ENCODE measurements at places on chromosomes 5 and 9.

DNA sequence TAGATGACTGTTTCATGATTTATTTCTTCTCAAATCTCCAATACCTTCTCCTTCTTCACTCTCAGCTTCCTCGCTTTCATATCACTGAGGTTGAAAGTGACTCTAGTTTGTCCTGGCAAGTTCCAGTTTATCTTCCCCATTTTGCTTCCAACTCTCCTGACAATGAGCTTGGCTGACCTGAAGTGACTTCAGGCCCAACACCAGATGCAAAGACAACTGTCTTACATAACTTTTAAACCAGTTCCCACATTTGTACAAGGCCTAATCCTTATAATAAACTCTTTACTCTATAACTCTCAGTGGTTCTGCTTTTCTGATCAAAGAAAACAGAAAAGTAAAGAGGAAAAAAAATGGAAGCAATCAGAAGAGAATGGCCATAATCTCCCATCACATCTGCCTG is 22.0 kb downstream of the GNG10 start:
- no peak for DNase-seq

DNA sequence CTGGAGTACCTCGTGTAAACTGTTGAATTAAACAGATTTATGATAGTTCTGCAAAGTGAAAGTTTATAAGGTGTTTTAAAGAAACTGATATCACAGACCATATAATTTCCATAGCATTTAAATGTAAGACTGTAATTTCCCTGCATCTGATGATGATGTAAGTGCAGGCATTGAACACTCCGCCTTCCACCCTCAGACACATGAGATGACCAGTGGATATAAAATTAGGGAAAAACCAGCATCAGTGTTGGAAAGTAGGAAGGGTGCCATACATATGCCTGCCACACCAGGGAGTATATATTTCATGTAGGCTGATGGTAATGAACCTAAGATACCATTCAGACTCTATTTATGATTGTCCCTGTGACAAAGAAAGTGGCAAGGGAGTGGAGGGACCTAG is 519.2 kb downstream of the ACTL7B start:
- DNase-seq: no peak

DNA sequence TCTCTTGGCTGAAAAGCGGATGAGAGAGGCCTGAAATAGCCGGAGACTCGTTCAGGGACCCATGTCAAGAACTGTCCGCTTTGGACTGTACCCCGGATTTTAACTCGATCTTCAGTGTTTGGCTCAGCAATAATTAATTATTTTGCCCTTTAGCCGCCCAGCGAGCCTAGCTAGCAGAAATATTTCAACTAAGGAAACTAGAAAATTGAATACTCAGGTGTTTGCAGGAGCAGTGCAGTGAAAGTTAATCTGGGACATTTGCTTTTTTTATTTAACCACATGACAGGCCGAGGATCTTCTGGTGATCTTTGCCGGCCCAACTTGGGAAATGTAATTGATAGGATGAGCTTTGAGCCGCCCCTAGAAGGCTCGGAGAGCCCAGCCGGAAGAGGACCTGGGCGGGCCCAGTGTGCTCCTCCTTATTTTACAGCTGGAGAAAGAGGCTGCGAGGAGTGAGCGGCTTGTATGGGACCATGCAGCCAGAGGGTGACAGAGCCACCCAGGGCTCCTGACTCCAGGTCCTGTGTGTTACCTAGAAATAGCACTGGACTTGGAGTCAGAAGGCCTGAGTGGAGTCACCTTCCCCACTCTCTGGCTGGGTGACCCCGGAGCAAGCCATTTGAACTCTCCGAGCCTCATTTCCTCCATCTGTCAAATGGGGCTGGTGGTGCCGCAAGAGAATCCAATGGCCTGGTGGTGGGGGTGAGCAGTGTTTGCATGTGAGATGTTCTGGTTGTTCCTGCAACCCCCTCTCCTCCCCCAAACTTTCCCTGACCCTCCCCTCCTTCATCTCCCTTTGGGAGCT is 2.4 kb downstream of the PPARGC1B start:
- DNase-seq: no peak

DNA sequence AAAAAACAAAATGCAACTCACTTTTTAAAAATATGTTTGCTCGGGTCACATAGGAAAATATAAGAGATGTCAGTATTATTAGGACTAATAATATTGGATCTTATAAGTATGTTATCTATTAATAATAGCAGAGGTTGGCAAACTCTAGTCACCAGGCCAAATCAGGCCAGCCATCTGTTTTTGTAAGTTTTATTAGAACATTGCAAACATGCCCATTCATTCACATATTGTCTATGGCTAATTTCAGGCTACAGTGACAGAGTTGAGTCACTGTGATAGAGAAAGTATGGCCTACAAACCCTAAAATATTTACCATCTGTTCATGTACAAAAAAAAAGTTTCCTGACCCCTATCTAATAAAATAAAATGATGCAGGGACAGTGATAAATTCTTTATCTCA is 97.7 kb upstream of the CDH6 start:
- DNase-seq: no peak

DNA sequence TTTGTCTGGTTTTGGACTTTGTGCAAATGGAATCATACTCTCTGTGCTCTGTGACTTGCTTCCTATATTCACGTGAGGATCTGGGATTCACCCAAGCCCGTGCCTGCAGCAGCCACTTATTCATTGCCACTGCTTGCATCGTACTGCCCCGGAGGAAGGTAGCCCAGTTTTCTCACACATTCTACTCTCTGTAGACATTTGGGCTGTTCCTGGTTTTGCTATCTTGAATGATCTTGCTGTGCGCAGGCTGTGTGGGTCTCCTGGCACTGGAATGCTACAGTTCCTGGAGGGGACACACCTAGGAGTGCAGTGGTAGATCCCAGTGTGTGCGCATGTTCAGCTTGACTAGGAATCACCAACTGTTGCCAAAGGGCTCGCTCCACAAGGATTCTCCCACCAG is 99.2 kb upstream of the BOD1 start:
- DNase-seq: no peak

- DNase-seq: no peak
Observed at GRCh38 chr5:91477408-91477807, 94.3 kb upstream of the ARRDC3 start.

GRCh38 chr9:136840140-136840876 is 2.0 kb upstream of the AJM1 start:
- no peak for DNase-seq
